ENCODE measurements at places on chromosomes 3 and 15. TPM values are rescaled to one million over a fixed set of nuclear protein-coding genes. Genes with fewer than 3 reads are reported as not detected.

Gene TYRO3
- total RNA-seq, result 1.7 TPM

Gene TGM4
- not detected for total RNA-seq

Gene SCAMP5
- total RNA-seq, result 3.7 TPM

Gene KCNAB1
- total RNA-seq, result not detected

Gene GPR171
- total RNA-seq, result 31.2 TPM

Gene DPH3
- 23.9 TPM for total RNA-seq

Gene PRSS50
- not detected for total RNA-seq

Gene GXYLT2
- total RNA-seq, result 0.08 TPM

Gene P4HTM
- 24.3 TPM for total RNA-seq

Gene COL6A5
- not detected for total RNA-seq

Gene LTF
- total RNA-seq, result not detected

Gene ADIPOQ
- not detected for total RNA-seq

Gene LRRC3B
- not detected for total RNA-seq

Gene SLC22A14
- total RNA-seq, result not detected

Gene PTH1R
- not detected for total RNA-seq

Gene RETNLB
- total RNA-seq, result not detected

Gene PLD1
- total RNA-seq, result 0.32 TPM

- no peak for DNase-seq
These were observed 54.3 kb downstream of the SLC30A4 start for GRCh38 chr15:45468294-45468693.

DNA sequence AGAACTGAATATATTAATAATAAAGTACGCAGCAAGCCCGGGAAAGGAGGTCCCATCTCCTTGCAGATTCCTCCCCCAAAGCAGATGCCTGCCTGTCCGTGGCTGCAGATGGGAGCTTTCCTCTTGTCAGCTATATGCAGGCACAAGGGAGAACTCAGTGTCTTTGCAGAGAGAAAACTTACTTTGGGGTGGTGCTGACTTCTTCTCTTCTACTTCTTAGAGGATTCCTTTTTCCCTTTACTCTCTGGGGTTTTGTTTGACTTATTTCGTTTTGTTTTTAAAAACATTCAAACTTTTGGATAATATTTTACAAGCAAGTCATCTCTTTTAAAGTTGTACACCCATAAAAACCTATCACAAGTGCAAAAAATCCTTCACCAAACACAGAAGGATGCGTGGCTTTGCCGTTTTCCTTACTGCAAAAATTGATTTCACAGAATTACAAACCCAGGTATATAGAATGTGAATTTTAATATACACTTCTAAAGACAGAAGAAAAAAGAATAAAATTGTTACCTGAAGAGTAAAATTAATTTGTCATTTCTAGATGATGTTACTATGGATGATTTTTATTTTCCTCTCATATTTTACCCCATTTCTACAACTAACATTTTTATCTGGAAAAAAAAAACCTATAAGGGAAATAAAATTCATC is 65.3 kb upstream of the IGF1R start:
- no peak for DNase-seq

GRCh38 chr15:61780278-61780980 is 279.8 kb downstream of the VPS13C start:
- no peak for DNase-seq

DNA sequence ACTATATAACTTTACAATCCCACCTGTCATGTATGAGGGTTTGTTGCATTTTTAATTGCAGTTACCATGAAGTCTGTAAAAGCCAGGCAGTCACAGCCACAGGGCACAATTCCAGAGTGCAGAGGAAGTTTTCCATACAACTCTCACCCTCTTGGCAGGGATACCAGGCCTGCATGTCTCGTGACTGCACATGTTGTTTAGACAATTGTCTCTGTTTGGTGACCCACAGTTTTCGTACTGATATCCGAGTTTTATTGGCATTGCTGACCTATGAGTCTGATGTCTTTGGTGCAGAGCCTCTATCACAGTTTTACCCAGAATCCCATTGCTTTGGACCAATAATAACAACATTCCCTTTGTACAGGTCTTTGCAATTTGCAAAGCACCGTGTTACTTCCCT is 24.9 kb upstream of the MYZAP start:
- DNase-seq, result no peak

DNA sequence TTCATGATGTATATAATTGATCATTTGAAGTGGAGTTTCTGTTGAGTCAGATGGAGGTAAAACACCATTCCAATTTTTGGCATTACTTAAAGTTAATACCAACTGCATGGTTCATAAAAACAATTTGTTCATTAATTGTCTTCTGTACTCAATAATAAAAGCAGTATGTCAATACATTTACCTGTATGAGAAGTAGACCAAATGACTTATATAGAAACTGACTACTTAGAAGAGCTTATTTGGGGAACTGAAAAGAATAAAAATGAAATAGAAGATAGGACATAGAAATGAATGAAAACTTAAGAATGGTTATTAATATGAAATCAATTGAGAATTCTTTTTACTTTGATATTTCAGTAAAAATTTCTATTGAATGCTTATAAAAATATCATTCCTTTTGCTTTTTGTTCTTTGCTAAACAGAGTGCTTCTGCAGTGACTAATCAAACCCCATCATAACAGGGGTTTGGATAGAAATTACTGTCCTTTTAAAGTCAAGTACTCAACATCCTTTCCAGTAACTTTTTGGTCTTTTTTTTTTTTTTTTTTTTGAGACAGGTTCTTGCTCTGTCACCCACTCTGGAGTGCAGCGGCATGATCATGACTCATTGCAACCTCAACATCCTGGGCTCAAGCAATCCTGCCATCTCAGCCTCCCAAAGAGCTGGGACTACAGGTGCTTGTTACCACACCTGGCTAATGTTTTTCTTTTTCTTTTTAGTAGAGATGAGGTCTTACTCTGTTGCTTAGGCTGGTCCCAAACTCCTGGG is 6.5 kb upstream of the CRYBG3 start:
- no peak for DNase-seq

- DNase-seq, result peak; percentile 77
These were observed 89.4 kb downstream of the LINGO1 start for GRCh38 chr15:77543159-77543882.

DNA sequence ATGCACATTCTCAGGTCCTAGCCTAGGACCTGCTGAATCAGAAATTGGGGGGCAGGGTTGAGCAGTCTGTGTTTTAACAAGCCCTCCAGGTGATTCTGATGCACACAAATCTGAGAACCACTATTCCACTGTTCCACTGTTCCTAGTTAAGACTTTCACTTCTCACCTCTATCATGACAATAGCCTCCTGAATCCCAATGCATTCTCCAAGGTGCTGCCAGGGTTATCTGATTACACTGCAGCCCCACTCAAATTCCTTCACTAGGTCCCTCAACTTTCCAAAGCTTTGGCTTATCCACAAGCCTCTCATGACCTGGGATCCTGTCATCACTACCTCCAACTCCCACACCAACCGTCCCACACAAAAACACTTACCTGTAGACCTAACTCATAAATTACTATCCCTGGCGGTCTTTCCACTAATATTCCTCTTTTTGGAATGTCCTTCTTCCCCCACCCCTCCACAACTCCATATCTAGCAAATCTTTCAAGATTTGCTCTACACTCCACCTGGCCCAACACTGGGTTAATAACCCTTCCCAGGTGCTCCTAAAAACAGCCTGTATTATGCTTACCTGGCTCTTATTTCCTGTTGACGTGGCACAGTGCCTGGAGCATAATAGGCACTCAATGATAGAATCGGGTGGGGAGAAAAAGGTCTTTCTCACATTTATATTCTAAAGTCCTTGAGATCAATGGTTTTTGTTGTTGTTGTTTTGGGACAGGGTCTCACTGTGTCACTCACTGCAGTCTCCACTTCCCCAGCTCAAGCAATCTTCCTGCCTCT is 27.2 kb downstream of the TBL1XR1 start:
- no peak for DNase-seq

GRCh38 chr15:80940851-80941250 is 48.8 kb downstream of the MESD start:
- no peak for DNase-seq

GRCh38 chr3:101829874-101830273 is 19.4 kb upstream of the NFKBIZ start:
- no peak for DNase-seq

DNA sequence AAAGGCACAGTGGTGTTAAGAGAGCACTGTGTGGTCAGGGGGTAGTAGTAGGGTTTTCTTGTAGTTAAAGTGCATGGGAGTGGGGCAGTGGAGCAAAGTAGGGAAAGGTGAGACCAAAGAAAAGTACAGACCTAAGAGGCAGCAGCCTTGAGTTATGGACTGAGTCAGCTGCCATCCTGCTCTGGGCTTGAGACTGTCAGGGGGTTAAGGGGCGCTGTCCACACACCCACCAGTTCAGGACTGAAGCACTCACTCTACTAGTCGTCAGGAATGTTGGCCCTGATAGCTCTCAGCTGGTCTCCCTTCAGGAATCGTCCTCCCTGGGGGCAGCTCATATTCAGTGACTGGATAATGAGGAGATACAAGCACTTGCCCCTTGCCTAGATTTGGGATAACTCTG is 7.9 kb downstream of the CCR4 start:
- no peak for DNase-seq

GRCh38 chr15:91231703-91232102 is 131.6 kb downstream of the SV2B start:
- DNase-seq, result no peak

DNA sequence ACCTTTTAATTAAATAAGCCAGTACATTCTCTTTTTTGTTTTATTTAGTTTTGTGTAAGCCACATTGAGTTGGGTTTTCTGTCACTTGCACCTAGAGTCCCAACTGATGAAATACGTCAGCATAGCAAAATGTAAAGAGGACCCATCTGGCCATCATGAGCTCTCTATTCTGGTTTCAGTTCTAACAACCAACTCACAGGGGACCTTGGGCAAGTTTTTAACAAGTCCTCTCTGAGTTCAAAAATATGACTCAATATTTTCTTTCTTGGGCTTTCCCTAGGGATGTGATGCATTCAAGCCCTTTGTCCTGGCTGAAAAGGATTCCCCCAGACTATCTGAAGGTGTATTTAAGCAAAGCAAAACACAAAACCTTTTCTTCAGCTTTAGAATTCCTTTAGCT is 32.9 kb downstream of the PLCH1 start:
- no peak for DNase-seq

GRCh38 chr3:108098003-108098370 is 7.2 kb upstream of the CD47 start:
- no peak for DNase-seq

- no peak for DNase-seq
These were observed 11.9 kb upstream of the OR5K4 start for GRCh38 chr3:98341758-98342157.

DNA sequence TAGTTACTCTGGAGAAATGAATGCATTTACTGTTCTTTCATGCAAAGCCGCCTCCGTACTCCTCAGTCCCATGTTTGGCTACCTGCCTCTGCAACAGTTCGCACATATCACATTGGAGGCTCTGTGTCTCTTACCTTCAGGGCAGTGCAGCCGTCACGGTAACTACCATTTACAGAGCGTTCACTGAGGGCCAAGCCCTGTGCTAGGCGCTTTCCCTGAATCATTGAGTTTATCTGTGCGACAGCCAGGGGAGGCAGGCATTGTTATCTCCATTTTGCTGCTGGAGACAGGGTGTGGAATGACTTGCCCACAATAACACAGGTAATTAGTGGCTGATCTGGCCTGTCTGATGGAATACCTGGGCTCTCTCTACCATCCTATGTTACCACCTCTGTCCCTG is 115.0 kb downstream of the THSD4 start:
- no peak for DNase-seq

GRCh38 chr3:53863145-53863544 is 16.8 kb downstream of the IL17RB start:
- DNase-seq, result no peak

GRCh38 chr15:68028888-68029207 is 25.3 kb upstream of the PIAS1 start:
- no peak for DNase-seq

DNA sequence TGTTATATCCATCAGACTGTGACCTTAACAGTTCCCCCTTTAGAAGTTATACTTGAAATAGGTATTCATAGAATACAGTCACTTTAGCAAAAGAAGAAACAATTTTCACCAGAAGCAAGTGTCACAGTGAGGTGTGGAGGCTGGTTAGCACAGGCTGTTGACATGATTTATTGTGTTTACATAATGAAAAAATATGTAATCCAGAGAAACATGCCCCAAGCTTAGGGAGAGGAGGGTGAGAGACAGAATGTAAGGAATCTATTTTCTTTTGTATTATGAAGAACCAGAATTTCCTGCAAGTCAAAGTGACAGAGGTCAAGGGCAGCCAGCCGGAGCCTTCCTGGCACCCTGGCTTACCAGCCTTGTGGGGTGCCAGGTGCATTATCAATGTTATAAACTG is 4.0 kb downstream of the IL12A start:
- DNase-seq, result no peak

- DNase-seq, result no peak
These were observed 98.6 kb upstream of the ABHD17C start for GRCh38 chr15:80596521-80596976.

- no peak for DNase-seq
These were observed 1.3 kb downstream of the IL17RE start for GRCh38 chr3:9903904-9904303.

- no peak for DNase-seq
These were observed 29.4 kb downstream of the ZPLD1 start for GRCh38 chr3:102464261-102464660.

DNA sequence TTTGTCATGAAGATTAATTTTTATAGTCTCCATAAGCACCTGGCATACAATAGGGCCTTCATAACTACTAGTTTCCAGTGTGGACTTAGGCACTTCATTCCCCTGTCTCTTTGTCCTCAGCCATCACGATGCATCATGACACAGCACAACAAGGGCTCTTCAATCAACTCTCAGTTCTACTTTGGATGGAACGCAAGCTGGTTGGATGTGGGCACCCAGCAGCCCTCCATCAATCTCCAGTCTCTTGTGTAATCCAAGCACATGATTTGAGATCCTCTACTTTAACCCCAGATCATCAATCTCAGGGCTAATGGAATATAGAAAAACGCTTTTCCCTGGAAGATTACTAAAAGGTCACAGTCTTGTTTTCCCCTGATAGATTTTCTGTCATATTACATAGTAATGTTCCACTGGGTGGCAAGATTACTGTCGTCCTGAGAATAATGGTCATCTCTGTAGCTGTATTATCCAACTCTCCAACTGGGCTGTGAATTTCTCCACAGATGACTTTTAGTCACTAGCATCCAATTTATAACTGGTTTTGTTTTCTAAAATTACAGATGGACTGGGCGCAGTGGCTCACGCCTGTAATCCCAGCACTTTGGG is 22.9 kb upstream of the CHRNA7 start:
- no peak for DNase-seq

- no peak for DNase-seq
These were observed 595 bp upstream of the APBA2 start for GRCh38 chr15:28885128-28885629.

DNA sequence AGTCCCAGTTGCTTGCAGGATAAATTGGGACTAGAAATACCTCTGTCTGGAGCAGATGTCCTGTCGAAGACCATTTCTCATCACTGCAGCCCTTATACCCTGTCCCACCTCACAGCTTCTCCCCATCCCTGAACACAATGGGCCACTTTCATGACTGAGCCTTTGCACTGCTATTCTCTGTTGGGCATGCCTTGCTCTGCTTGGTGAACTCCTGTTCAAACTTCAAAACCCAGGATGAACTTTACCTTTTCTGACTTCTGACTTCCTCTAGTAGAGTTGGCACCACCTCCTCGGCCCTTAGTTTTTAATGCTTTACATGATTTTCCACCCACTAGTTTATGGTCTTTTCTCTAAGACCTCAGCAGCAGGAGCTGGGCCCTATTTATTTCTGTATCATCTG is 48.4 kb downstream of the ST6GAL1 start:
- DNase-seq, result no peak

Measured in activated naive CD4-positive, alpha-beta T cell treated with anti-CD3 and anti-CD28 coated beads, Interleukin-2, amount 50 U/mL, for 72 hours (primary cell).